ENCODE measurements at places on chromosomes 12 and 14.

DNA sequence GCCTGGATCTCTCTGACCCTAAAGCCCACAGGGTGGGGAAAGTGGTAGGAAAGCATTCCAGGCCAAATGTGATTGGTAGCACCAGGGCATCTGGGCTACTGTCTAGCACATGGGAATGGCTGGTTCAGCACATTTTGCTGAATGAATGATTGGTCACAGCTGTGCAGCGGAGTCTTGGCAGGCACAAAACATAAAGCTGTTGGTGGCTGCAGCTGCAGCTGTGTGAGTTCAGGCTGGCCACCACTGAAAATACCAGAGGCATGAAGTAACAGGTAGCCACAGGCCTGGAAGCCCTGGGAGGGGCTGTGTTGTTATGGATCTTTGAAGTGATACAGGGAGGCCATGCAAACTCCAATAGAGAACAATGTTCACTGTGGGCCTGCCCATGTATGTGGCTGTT is 72.7 kb downstream of the MYRFL start:
- DNase-seq: no peak

DNA sequence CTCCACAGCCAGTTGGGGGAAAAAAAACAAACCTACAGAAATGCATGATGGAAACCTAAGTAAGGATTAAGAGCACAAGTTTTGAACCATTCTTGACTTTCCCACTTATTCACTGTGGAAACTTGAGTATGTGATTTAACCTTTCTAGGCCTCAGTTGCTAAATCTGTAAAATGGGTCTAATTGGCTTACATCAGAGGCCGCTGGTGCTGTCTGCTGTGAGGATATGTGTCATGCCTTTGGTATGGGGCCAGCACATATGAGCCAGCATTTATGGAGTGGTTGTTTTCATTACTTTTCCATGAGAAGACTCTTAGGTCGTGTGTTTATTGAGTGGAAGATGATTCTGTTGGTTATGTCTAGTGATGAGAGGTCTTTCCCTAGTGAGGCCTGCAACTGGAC is 102.4 kb downstream of the ESR2 start:
- DNase-seq: no peak

DNA sequence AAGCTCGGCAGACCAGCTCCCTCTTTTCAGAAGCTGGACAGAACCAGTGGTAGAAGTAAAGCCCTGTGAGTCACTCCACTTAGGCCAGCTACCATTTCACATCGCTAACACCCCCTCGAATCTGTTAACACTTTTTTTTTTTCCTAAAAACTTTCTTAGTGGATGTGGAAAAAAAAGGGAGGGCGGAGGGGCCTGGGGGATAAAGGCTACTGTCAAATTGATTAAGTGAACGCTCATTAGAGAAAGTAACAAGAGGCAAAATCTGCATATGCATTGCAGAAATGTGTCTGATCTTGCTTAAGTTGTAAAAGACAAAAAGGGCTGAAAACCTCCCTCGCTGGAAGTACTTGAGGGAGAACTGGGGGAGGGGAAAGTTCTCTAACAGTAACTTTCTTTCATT is 86.6 kb upstream of the OTX2 start:
- no peak for DNase-seq

DNA sequence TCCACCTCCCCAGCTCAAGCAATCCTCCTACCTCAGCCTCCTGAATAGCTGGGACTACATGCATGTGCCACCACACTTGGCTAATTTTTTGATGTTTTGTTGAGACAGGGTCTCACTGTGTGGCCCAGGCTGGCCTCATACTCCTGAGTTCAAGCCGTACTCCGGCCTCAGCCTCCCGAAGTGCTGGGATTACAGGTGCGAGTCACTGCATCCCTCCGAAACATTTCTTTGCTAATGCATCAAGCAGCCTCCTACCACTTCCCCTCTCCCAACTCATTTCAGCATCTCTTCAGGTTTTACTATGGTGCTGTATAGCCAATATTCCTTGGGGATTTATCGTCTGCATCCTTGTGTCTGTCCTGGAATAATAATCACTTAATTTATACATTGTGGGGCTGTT is 2.3 kb upstream of the SLC22A17 start:
- no peak for DNase-seq

GRCh38 chr12:75781532-75782046 is 250.0 kb downstream of the PHLDA1 start:
- no peak for DNase-seq

DNA sequence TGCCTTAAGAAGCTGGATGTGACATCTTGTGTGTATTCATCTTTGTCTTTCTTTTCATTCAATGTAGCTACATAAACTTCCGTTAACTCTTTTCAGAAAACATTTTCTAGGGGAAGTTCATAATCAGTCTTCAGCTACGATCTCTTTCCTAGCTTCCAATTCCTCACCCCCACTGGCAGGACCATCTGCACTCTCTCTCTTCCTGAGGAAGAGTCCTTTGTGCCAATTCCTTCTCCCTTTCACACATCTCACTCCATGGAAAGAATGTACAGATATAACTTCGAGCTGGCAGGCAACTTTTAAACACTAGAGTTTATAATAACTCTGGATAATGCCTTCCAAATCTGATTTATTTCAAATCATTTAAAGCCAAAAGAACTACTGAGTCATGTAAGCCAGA is 495.7 kb downstream of the GALC start:
- no peak for DNase-seq

DNA sequence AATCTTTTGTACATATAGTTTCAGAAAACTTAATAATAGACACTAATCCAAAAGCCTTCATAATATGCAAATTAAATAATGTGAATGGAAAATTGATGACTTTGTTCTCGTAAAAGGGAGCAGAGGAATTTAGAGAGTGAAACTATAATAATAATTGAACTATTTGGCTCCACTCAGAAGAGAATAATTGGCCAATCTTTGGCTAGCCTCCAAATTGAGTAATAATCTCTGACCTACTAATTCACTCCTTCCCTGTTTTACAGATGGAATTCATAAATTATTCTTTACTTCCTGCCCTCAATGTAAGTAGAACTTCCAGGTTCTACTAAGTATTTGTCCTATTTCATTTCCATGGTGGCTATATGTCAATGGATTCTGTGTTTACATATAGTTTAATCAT is 15.8 kb downstream of the TRIM9 start:
- no peak for DNase-seq

- DNase-seq: no peak
These were observed 86.8 kb downstream of the RFLNA start for GRCh38 chr12:124381456-124382296.

- DNase-seq: no peak
These were observed 535.0 kb downstream of the FOXG1 start for GRCh38 chr14:29301571-29301970.

DNA sequence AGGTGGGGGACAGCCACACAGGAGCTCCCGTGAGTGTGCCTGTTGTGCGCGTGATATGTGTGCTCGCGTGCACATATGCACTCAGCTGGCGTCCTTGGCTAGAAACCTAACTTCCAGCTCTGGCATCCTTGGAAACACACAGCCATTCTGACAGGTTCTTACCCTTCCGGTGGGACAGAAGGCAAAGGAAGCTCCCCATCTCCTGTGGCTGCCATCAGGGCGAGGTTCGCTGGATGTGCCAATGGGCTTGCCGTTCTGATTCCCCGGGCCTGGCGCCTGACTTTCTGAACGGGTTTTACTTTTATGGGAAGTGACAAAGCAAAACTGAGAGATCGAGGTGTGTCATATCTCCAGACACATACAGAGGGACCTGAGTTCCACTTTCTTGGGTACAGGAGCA is 124.7 kb downstream of the PAPOLA start:
- peak; percentile 58 for DNase-seq

GRCh38 chr12:106985479-106985878 is 1.5 kb downstream of the MTERF2 start:
- DNase-seq: no peak

- peak; percentile 67 for DNase-seq
These were observed 96.3 kb upstream of the EEA1 start for GRCh38 chr12:93025145-93026103.

- DNase-seq: no peak
These were observed 384.7 kb downstream of the ALG10 start for GRCh38 chr12:34406996-34407300.

DNA sequence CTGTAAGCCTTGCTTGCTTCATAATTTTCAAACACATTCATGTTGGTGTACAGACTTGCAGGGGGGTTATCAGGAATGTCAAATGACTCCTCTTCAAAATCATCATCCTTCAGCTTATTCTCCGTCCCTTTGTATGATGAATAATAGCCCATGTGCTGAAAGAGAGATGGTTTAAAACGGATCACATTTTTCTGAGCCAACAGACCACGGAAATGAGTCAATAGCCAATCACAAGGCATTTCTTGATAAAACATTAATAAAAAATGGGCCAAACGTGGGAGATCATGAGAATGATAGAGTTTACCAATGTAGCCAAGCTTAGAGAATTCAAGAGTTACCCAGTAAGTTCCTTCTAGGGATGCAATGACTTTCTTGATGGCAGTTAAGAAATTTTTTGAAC is 105.5 kb downstream of the NTS start:
- no peak for DNase-seq

GRCh38 chr12:89161557-89161956 is 190.7 kb downstream of the DUSP6 start:
- DNase-seq: no peak

- DNase-seq: no peak
These were observed 105.0 kb downstream of the ADGRD1 start for GRCh38 chr12:131058700-131059099.

GRCh38 chr14:53390008-53390407 is 236.9 kb upstream of the DDHD1 start:
- no peak for DNase-seq

DNA sequence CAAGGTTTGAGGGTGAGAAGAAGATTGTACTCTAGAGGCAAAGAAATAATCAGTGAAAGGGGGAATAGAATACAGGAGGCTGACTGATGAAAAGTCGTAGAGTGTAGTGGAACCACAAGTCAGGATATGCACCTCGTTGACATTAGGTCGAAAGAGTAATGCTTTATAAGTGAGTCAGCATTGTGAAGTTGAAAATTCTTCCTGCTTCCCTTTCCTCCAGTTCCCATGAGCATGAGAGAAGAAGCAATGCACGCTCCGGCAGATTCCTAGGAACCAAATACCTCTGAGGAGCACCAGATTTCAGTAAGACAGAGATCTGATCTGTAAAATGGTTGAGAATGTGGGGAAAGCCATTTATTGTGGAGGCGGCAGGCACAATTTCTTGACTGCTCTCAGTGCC is 16.5 kb downstream of the CCER1 start:
- DNase-seq: no peak

GRCh38 chr12:16271062-16271461 is 6.4 kb downstream of the SLC15A5 start:
- DNase-seq: no peak

GRCh38 chr12:113059071-113059595 is 2.6 kb downstream of the DTX1 start:
- no peak for DNase-seq

- DNase-seq: peak; percentile 91
These were observed 187.0 kb downstream of the ETV6 start for GRCh38 chr12:11836282-11837151.

GRCh38 chr14:22096514-22096895 is 422.9 kb upstream of the OR4E1 start:
- DNase-seq: peak; percentile 66

- DNase-seq: no peak
These were observed 921.2 kb upstream of the FOXG1 start for GRCh38 chr14:27845241-27845850.

DNA sequence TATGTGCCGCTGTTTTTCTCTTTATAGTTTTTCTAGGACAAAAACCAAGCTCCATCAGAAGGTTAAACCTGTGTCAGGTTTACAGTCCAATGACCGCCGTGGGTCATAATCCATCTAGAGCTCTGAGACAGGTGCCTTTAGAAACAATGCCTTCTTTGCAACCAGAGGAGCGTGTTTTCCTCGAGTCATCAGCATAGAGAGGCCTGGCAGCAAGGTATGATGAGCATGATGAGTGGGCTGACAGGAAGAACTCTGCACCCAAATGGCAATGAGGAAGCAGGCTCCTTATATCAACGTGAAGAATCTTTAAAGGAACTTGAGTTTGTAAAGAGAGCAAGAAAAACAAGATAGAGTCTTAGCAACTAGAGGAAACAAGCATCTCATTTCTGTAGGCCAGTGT is 60.5 kb upstream of the NUDT4 start:
- peak; percentile 63 for DNase-seq

DNA sequence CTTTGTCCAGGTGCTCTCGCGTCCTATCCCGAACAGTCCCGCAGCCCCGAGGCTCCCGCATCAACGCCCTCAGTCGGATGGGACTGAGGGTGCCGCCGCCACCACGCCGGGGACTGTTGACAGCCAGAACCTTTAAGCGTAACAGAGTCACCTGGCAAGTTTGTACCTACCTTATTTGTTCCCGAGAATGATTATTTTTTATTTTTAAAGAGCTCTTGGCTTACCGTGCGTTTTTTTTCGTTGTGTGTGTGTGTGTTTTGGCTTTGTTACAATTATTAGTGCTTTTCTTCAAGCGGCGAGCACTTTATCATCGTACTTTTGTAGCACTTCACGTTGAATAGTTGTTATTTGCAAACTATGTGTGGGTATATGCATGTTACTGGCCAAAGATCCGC is 463 bp downstream of the COA8 start:
- DNase-seq: no peak

DNA sequence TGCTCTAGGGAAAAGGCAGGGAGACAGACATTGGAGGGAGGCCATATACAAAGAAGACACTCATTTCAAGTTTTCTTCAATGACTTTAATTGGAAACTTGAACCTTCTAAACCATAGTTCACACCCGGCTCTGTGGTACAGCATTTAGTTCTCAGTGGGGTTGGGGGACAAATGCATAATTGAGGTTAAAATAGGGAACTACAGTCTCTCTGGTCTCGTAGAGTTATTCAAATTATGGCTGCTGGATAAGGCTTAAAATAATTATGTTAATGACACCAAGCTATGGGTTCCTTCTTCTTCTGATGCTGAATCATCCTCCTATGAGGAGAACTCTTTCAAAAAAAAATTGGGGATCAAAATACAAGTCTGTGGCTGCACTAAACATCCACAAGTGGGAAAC is 3.8 kb upstream of the RPAP3 start:
- DNase-seq: no peak

DNA sequence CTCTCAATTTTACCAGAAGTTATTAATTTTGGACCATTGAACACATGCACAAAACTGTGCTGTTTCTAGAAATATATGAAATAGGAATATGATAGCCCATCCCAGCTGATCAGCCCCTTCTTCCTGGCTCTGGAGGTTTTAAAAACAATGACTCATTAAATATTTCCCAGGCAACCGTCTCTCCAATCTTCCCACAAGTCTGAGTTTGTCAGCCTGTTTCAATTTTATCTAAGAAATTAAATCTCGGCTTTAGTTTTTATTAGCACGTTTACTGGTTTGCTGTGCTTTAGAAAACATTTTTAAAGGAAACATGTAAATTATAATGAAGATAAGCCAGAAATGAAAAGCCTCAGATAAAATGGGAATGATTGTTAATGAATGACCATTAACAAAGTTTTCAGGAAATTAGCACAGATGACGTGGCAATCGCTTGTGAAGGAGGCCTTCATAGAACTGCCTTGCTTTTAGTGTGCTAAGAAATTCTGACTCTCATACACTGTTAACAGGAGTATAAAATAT is 89.3 kb upstream of the RAP1B start:
- DNase-seq: no peak

- no peak for DNase-seq
These were observed 29.7 kb downstream of the RAD9B start for GRCh38 chr12:110531741-110532333.

GRCh38 chr14:70955543-70956480 is 48.6 kb downstream of the PCNX1 start:
- DNase-seq: no peak

- no peak for DNase-seq
These were observed 14.9 kb downstream of the EML1 start for GRCh38 chr14:99808154-99808505.

All from hematopoietic multipotent progenitor cell (in vitro differentiated cells).